ENCODE measurements at places on chromosomes 12 and 14.
A peak's percentile ranks its signal among the peaks of the same experiment; 100 is the strongest.

DNA sequence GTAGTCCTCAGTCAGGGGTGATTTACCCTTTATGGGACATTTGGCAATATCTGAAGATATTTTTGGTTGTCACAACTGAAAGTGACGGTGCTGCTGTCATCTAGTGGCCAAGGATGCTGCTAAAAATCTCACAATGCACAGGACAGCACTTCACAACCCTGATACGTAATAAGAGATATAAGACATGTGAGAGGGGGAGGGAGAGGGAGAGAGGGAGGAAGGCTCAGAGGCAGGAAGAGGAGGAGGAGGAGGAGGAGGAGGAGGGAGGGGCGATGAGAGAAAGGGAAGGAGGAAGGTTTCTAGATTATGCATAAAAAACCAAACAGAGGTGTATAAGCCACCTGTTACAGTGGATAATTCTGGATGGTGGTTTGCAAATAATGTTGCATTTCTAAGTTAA lies 14.3 kb downstream of the MYL2 start:
- H3K27me3 ChIP-seq: no peaks in the 10 kb centered on the region
- no peak overlapping the region for H3K4me3 ChIP-seq
- DNase-seq: no peak
- no peaks in the 10 kb centered on the region for H3K36me3 ChIP-seq
- H3K27ac ChIP-seq: no peak overlapping the region

DNA sequence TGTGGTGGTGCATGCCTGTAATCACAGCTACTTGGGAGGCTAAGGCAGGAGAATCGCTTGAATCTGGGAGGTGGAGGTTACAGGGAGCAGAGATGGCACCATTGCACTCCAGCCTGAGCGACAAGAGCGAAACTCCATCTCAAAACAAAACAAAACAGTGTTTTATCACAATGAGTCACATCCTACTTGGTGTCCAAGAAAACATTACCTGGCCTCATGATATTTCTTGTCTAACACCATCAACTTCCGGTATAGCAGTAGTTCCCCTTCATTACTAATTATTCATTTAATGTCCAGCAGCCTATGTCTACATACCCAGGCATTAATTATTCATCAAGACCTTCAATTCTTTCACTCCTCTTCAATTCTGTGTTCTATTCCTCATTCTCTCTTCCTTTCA lies 115.5 kb downstream of the CCDC59 start:
- no peaks in the 10 kb centered on the region for H3K4me1 ChIP-seq
- H3K36me3 ChIP-seq: no peaks in the 10 kb centered on the region
- H3K27me3 ChIP-seq: no peaks in the 10 kb centered on the region
- no peak overlapping the region for H3K27ac ChIP-seq
- no peak for DNase-seq

- H3K27me3 ChIP-seq: no peaks in the 10 kb centered on the region
- H3K36me3 ChIP-seq: no peaks in the 10 kb centered on the region
- no peak overlapping the region for H3K4me3 ChIP-seq
- H3K27ac ChIP-seq: no peak overlapping the region
- H3K4me1 ChIP-seq: no peaks in the 10 kb centered on the region
These were observed 86.4 kb upstream of the RPH3A start for GRCh38 chr12:112705037-112705632.

GRCh38 chr14:92668276-92668973 lies 80.0 kb downstream of the LGMN start:
- H3K36me3 ChIP-seq: no peaks in the 10 kb centered on the region
- no peak overlapping the region for H3K4me3 ChIP-seq
- no peak for DNase-seq
- H3K4me1 ChIP-seq: no peaks in the 10 kb centered on the region

- H3K4me1 ChIP-seq: peaks cover 49% of the 10 kb centered on the region
- no peaks in the 10 kb centered on the region for H3K27me3 ChIP-seq
- no peak overlapping the region for H3K4me3 ChIP-seq
- no peak overlapping the region for H3K27ac ChIP-seq
These were observed 45.3 kb downstream of the FRS2 start for GRCh38 chr12:69515394-69515930.

GRCh38 chr12:99455350-99456035 lies 192.1 kb upstream of the GARIN6 start:
- DNase-seq: no peak
- H3K27me3 ChIP-seq: no peaks in the 10 kb centered on the region
- H3K4me3 ChIP-seq: no peak overlapping the region
- no peaks in the 10 kb centered on the region for H3K4me1 ChIP-seq

DNA sequence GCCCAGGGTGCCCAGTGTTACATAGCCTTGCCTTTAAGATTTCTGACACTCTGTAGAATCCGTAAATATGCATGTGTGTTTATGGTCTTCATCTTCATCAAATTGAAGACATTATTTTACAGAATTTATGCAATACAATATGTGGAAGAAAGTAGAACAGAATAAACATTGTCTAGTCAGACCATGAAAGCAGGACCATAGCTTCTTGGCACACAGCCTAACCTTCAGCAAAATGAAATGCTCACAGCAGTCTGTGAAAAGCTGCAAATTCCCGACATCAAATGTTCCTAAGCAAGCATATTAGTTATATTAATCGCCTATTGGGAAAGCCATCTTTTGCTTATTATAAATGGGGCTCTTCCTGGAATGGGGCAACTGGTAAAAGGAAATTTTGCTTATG lies 111.3 kb upstream of the GARIN2 start:
- H3K4me1 ChIP-seq: no peaks in the 10 kb centered on the region
- no peak overlapping the region for H3K27ac ChIP-seq
- no peak for DNase-seq
- no peaks in the 10 kb centered on the region for H3K27me3 ChIP-seq
- H3K36me3 ChIP-seq: no peaks in the 10 kb centered on the region
- no peak overlapping the region for H3K4me3 ChIP-seq

DNA sequence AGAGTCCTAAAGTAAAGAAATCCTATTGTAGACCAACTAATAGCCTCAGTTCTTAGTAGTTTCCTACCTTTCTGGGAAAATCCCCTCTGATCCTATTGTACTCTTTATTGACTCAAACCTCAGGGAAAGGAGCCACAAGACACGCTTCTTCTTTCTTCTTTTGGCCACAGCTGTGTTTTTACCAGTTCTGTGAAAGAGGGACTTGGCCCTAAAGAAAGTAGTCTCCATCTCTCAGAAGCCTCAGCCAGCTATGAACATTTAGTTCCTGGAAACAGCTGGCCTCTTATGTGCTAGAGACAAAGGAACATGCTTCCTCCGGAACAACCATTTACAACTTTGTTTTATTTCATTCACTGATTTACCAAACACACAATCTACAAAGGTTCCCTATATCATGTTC lies 66.1 kb upstream of the ARID2 start:
- H3K27me3 ChIP-seq: no peaks in the 10 kb centered on the region
- no peak for DNase-seq
- no peak overlapping the region for H3K27ac ChIP-seq
- H3K4me3 ChIP-seq: no peak overlapping the region
- no peaks in the 10 kb centered on the region for H3K36me3 ChIP-seq

DNA sequence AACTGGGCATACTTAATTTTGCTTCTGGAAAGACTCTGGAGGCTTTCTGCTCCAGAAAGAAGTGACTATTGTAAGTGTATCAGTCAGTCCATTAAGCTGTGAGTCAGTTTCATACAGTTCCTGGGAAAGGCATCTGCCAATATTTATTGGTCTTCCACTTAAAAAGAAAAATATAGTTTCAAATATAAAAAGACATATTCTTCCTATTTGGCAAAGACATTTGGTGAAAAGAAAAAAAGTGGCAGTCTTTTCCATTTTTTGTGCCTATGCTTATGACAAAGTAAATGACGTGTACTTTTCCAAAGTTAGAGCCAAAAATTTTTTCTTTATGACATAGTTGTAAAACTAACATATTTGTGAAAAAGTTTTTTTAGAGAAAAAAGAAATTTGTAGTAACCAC lies 12.3 kb downstream of the TMEM30B start:
- H3K27ac ChIP-seq: no peak overlapping the region
- DNase-seq: no peak
- H3K27me3 ChIP-seq: no peaks in the 10 kb centered on the region
- no peak overlapping the region for H3K4me3 ChIP-seq
- no peaks in the 10 kb centered on the region for H3K36me3 ChIP-seq

GRCh38 chr12:70267550-70267949 lies 24.3 kb downstream of the CNOT2 start:
- H3K27ac ChIP-seq: no peak overlapping the region
- no peaks in the 10 kb centered on the region for H3K27me3 ChIP-seq
- no peak for DNase-seq
- peaks cover 52% of the 10 kb centered on the region for H3K4me1 ChIP-seq
- no peaks in the 10 kb centered on the region for H3K36me3 ChIP-seq

GRCh38 chr14:67357186-67357968 lies 2.2 kb downstream of the ATP6V1D start:
- H3K4me3 ChIP-seq: no peak overlapping the region
- no peak overlapping the region for H3K27ac ChIP-seq
- no peaks in the 10 kb centered on the region for H3K36me3 ChIP-seq
- no peaks in the 10 kb centered on the region for H3K27me3 ChIP-seq
- peaks cover 36% of the 10 kb centered on the region for H3K4me1 ChIP-seq

DNA sequence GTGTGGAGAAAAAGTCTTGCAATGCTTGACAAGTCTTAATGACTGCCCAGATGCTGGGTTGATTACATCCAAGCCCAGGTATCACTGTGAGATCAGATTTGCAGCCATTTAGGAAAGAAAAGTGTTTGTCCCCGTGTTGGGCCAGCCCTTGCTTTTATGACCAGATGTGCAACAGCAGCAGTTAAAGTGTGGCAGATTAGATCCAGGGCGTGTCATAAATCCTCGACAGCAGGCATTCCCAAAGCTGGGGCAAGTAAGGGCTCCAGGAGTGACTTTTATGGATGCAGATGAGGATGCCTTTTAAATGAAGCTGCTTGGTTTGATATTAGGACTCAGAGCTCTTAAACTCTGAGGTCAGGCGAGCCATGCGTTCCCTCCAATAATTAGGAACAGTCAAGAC lies 1.7 kb downstream of the SMOC1 start:
- H3K27me3 ChIP-seq: no peaks in the 10 kb centered on the region
- peak overlapping the region; percentile 75 for H3K4me3 ChIP-seq
- H3K27ac ChIP-seq: peak overlapping the region; percentile 89
- DNase-seq: no peak
- peaks cover 23% of the 10 kb centered on the region for H3K4me1 ChIP-seq

GRCh38 chr12:37545759-37546158 lies 770.8 kb upstream of the ALG10B start:
- H3K4me3 ChIP-seq: no peak overlapping the region
- H3K4me1 ChIP-seq: no peaks in the 10 kb centered on the region
- no peak for DNase-seq
- no peaks in the 10 kb centered on the region for H3K36me3 ChIP-seq
- H3K27me3 ChIP-seq: no peaks in the 10 kb centered on the region

GRCh38 chr12:116483959-116484750 lies 75.0 kb upstream of the MAP1LC3B2 start:
- no peak for DNase-seq
- no peak overlapping the region for H3K4me3 ChIP-seq
- H3K4me1 ChIP-seq: no peaks in the 10 kb centered on the region
- H3K27me3 ChIP-seq: no peaks in the 10 kb centered on the region
- no peaks in the 10 kb centered on the region for H3K36me3 ChIP-seq

- DNase-seq: no peak
- H3K4me1 ChIP-seq: no peaks in the 10 kb centered on the region
- no peak overlapping the region for H3K27ac ChIP-seq
- peaks cover 11% of the 10 kb centered on the region for H3K36me3 ChIP-seq
These were observed 14.2 kb downstream of the FAM161B start for GRCh38 chr14:73935666-73936065.

GRCh38 chr12:121365416-121366062 lies 13.3 kb upstream of the ANAPC5 start:
- no peak overlapping the region for H3K27ac ChIP-seq
- H3K36me3 ChIP-seq: no peaks in the 10 kb centered on the region
- no peaks in the 10 kb centered on the region for H3K27me3 ChIP-seq
- no peak for DNase-seq
- no peak overlapping the region for H3K4me3 ChIP-seq
- H3K4me1 ChIP-seq: peaks cover 7% of the 10 kb centered on the region

- H3K27ac ChIP-seq: no peak overlapping the region
- no peak overlapping the region for H3K4me3 ChIP-seq
- no peaks in the 10 kb centered on the region for H3K27me3 ChIP-seq
- no peak for DNase-seq
These were observed 143.4 kb upstream of the ARHGAP5 start for GRCh38 chr14:31933716-31934115.

DNA sequence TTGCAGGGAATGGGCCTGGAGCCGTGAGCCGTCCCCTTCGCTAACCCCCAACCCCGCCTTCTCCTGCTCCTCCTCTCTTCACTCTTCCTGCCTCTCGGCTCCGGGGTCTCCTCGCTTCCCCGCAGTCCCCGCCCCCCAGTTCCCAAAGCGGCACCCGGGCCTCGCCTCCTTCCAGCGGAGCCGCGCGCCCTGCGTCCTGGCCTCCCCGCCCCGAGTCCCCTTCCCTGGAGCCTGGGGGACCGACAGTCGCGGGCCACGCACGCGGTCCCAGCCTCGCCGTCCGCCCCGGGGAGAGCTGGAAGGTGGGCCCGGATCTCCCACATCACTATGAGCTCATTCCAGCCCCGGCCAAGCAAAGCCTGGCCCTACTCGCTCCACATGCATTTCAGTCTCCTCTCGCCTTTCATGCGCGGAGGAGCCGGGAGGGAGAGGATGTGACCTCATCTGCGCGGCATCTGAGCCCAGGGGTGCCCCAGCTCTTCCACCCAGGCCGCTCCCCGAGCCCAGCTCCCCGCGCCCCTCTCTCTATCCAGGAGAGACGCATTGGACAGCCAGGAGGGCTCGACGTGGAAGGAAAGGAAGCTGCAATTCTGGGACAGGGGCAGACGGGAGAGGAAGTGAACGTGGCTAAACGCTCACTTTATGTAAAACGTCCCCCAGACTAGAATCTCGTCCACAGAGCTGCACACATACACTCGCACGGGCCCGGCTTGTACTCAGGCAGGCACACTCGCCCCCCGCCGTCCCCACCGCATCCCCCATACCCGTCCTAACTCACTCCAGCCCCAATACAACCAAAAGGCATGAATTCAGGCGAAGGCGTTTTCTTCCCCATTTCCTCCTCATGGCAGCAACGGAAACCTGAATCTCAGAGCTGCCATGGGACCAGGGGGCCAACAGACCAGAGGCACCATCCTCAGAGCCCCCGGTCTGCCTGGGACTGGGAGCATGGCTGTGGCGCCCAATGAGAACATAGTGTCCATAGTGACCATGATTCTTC lies 108.7 kb upstream of the CCND2 start:
- H3K36me3 ChIP-seq: no peaks in the 10 kb centered on the region
- H3K4me1 ChIP-seq: no peaks in the 10 kb centered on the region
- peak; percentile 61 for DNase-seq
- no peak overlapping the region for H3K27ac ChIP-seq
- H3K27me3 ChIP-seq: no peaks in the 10 kb centered on the region

Measured in psoas muscle (tissue), 8 donors.